Fibroblast of villous mesenchyme (primary cell): ENCODE measurements at places on chromosomes 4 and X. TPM values are rescaled to one million over a fixed set of nuclear protein-coding genes. Genes with fewer than 3 reads are reported as not detected.

Gene POLN
- 1.6 and 4.7 TPM in 2 replicates for total RNA-seq

Gene LONRF3
- total RNA-seq = 0.43 TPM in 1 of 2 replicates, not detected in the other

- DNase-seq = peak; percentile 7
Measured at GRCh38 chr4:82601242-82602015, 39.6 kb upstream of the TMEM150C start.

DNA sequence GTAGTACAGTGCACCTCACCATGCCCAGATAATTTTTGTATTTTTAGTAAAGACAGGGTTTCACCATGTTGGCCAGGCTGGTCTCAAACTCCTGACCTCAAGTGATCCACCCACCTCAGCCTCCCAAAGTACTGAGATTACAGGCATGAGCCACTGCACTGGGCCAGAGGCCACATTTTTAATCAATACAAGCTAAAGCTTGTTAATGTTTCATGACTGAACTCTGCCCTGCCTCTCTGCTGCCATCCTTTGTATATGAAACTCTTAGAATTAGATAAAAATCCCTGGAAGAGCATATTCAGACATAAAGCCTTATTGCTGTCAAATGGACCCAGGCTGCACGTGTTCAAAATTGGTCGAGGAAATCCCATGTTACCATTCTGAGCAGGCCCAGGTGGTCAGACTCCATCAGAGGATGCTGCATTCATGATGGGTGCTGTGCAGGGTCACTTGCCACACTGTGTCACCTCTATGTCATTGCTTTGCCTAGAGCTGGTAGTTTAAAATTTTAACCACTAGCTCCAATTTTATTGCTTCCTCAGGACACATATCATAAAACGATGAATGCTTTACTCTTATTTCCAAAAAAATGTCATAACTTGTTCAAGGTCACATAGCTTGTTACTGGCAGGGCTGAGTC lies 45.2 kb downstream of the LNX1 start:
- DNase-seq = peak; percentile 30

Gene CYBB
- total RNA-seq = under 0.01 and 0.32 TPM in 2 replicates

DNA sequence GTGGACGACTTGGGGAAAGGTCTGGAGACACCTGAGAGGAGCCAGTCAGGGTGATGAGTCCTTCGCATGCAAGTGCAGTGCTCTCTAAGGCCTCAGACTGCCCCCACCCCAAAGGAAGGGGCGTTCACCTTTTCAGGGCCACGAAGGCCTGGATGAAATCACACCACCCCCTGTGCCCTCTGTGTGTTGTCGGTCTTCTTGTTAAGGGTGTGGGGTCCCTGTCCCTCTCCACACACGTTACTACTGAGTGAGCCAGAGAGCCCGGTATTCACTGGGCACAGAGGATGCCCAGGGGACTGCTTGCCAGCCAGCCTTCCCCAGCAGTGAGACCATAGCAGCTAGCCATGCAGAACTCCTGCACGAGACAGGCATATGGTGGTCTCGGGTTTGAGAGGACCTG lies 72.0 kb downstream of the MTMR1 start:
- DNase-seq = no peak

DNA sequence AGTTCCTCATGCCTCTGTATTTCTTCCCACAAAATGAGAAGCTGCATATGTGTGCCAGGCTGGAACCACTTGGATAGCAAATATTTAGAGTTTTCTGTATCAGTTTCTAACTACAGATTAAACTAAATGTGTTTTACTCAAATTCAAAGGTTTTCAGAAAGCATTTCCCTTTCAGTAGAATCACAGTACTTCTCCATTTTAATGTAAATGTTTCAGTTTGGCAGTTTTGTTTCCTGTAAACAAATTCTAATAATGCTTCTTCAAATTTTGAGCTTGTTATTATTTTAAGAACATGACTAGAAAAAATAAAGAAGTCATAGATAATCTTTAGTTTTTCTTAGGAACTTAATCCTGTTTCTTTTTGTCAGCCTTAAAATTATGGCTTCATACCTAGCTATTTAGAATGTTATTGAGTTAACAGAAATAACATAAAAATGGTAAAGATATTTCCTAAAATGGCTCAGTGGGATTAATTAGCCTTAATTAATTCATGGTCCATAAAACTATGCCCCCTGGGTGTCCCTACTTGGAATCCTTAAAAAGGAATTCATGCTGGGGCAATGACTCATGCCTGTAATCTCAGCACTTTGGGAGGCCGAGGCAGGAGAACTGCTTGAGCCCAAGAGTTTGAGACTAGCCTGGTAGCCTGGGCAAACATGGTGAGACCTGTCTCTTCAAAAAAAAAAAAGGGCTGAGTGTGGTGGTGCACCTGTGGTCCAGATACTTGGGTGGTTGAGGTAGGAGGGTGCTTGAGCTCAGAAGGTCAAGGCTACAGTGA lies 83.8 kb upstream of the GPR34 start:
- no peak for DNase-seq

DNA sequence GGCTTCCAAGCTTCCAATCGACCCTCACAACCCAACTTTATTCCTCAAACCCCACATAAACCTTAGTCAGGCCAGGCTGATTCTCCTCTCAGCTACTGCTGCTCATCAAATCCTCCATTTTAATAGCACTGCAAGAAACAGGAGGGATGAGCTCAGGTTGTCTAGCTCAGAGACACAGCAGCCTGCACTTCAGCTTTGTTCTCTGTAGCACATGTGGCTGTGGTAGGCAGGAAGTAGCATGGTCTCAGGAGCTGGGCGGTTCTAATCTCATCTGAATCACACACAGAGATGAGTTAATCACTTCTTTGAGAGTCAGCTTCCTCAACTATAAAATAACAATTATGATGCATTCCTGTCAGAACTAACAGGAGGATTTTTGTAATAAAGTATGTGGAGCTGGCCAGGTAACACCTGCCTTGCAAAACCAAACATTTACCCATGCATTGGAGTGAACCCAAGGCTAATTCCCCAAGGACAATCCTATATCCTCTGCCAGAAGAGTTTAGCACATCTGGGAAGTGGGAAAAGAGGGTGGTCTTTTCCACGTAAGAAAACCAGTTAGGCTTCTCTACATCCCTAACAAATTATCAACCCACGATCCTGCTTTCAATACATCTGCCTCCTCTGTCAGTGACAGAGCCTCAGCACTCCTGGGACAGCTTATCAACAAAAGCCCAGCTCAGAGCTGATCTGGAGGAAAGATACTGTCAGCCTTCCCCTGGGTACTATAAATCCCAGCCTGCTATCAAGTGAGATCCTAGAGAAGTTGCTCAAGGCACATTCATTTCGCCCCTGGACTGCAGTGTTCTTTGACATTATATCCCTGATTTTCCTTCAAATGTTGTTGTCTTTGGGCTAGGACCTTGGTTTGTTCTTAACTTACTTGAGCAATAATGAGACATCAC lies 32.8 kb downstream of the ELOVL6 start:
- DNase-seq = peak; percentile 74

DNA sequence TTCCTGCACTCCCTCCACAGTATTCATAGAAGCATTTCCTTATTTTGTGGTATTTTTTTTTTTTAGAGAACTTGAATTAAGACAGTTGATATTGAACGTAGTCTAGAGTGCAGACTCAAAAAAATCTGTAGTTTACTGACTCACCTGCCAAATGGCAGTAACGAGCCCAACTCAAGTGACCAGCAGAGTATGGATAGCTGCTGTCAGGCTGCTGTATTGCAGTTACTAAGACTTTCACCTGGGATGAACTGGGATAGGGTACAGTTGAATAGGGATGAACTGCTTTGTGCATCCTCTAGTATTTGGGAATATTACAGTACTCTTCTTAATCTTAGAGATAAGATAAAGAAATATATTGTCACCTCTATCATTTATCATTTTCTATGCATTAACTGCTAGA lies 7.0 kb upstream of the SLC7A11 start:
- DNase-seq = no peak

Gene ZRSR2
- 4.8 and 5.6 TPM in 2 replicates for total RNA-seq

Gene ABCG2
- total RNA-seq = 2.2 and 3.5 TPM in 2 replicates

- peak; percentile 49 for DNase-seq
Measured at GRCh38 chrX:45485719-45486118, 285.0 kb upstream of the DIPK2B start.

DNA sequence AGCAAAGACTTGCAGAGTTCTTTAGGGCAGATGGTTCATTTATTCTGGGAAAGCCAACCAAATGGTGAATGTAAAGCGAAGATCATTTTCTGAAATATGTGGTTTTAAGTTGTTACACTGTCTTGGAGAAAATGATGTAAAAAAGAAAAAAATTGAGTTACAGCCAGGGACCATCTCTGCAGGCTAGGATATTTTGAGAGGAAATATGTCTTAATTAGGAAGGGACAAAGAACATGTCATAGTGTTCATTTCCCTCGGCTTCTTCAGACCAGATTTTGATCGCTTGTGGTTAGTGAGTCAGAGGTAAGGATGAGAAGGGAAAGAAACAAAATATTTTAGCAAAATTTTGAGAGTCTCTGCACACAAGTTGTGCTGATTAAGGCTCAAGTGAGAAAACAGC lies 59.0 kb upstream of the C1QTNF7 start:
- DNase-seq = peak; percentile 80

DNA sequence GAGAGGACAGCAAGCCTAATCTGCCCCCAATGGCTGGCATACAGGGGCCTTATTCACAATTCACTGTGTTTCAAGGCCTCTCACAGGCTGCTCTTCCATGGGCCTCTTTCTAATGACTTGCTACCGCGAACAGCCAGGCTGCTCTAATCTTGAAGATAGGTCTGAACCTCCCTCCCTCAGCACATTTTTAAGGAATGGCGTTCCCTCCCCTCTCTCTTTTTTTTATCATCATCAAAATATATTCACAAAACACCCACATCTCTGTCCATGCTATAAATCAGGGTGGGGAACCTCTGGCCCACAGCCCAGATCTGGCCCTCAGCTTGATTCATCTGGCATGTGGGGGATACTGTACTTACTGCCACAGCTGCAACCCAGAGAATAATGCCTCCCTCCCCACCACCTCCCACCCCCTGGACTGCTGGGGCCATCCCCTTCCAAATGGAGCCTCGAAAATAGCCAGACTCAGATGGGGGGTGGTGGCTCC lies 76.2 kb upstream of the PLAC1 start:
- peak; percentile 83 for DNase-seq

- DNase-seq = peak; percentile 82
Measured at GRCh38 chr4:39706334-39706733, 8.4 kb downstream of the UBE2K start.

DNA sequence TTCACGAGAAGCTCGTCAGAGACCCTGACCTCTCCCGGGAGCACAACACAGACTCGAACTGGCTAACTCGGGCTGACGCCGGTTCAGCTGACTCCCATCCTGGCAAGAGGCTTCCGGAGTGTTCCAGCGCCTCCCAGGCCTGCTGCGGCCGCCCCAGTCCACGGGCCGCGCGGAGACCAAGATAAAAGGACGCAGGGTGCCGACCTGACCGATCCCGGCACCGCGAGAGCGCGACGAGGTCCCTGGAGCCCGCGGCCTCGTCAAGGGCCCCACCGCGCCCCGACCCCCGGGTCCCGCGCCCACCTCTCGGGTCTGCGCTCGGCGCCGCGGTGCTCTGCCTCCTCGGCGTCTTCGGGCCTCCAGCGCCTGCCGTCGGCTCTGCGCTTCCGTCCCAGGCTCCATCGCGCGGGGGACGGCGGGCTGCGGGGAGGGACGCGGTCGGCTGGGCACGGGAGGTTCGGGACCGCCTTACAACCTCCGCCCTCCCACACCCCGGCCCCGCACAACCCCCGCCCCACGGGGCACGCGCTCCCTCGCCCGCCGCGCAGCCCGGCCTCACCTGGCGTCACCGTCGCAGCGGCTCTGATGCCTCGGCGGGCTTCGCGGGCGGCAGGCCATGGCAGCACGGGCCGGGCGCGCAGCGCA lies 426 bp downstream of the SLBP start:
- peak; percentile 64 for DNase-seq

Gene TMSB15A
- total RNA-seq = 1.7 and 3.9 TPM in 2 replicates

DNA sequence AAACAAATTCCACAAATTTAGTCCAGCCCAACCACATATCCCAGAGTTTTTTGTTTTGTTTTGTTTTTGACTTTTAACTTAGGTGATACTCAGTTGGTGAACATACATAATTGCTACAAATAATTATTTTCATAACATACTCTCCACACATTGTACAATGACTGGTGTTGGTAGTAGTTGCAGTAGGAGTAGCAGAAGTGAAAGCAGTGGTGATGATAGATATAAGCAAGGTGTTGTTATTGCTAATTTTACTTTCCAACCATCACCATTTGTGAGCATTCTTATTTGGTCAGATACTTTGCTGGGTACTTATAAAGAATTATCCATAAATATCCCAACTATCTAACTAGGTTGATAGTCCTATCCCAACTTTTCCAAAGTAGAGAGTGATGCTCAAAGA lies 47.3 kb downstream of the ARHGAP24 start:
- DNase-seq = no peak

- peak; percentile 70 for DNase-seq
Measured at GRCh38 chr4:98430708-98431403, 169.7 kb downstream of the RAP1GDS1 start.

DNA sequence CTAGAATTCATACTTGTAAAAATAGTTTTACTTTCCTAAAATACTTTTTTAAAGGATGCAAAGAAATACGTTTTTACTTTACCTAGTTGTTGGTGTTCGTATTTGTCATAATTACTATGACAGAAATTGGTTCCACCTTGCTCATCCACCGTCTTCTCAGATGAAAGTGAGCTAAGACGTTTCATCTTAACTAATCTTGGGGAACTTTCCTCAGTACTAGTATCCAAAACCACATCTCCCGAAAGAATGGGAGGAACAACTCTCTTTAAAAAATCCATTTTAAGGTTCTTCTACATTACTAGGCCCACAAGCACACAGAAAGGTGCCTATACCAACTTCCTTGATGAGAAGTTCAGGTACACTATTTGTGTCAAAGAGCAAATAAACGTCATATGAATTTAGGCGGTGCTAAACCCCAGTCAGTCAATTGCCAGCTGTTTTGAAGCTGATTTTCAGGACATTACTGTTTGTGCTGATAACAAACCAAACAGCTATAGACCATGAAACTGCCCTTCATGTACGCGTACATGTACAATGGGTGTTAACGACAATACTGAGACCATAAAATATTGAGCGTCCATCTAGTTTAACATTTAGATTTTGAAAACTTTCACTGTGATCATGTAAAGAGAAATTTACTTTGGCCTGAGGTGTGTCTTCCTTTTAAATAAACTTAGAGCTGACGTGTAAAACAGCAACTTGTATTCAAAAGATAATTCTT lies 99.1 kb downstream of the FRYL start:
- DNase-seq = no peak

DNA sequence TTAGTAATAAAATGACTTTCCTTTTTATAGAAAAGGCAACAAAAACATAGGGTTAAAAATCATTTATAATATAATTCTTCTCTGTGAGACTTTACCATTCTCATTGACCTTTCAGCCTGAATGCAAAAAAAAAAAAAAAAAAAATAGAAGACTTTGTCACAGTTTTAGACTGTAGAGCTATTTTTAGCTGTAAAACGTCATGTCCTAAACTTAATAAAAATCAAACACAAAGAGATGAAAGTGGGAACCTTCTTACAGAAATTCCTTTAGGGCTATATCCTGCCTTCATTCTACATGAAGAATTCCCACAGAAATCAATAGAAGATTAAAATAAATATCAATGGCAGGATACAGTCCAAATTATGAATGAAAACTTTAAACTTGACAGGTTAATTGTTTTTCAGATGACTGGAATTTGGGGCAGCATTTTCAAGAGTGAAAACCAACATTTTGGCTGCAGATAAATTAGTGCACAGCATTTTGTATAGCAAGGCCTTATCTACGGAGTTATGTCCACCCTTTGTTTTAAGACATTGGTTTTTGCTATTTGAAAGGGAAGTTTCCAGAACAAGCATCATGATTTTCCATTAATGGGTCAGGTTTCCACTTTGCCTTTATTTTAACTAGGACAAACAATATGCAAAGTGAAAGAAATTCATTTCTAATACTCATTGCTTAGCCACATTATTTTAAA lies 219.5 kb downstream of the SPCS3 start:
- DNase-seq = no peak

Gene MXRA5
- 20.7 and 45.4 TPM in 2 replicates for total RNA-seq
